ENCODE measurements at places on chromosomes 7 and 10. TPM values are rescaled to one million over a fixed set of nuclear protein-coding genes. Genes with fewer than 3 reads are reported as not detected.
A peak's percentile ranks its signal among the peaks of the same experiment; 100 is the strongest.

GRCh38 chr7:101308245-101309085 is 13.1 kb downstream of the IFT22 start:
- H3K27ac ChIP-seq, result no peak overlapping the region
- peak; percentile 83 for DNase-seq
- H3K4me1 ChIP-seq, result no peaks in the 10 kb centered on the region
- H3K36me3 ChIP-seq, result no peaks in the 10 kb centered on the region

DNA sequence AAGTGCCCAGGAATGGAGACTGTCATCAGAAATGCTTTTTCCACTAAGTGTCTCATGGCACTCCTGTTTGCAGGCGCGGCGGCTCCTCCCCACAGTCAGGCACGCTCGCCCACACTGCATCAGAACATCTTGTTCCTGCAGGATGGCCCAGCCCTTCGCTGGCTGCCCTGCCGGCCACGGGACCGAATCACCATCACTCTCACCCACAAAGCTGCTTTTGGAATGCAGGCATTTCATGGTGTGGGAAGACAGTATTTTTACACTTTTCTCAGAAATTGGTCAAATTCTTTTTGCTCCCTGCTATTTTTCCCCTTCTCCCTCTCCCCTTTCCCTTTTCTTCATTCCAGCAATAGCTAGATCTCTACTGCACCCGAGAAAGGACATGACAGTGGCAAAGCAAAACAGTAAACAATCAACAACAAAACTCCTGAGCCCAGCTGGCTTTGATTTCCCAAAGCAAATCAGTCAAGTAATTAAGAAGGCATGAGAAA is 176.1 kb upstream of the TNS3 start:
- peaks cover 2% of the 10 kb centered on the region for H3K4me1 ChIP-seq
- DNase-seq, result no peak
- no peaks in the 10 kb centered on the region for H3K27me3 ChIP-seq
- no peak overlapping the region for H3K27ac ChIP-seq
- no peaks in the 10 kb centered on the region for H3K36me3 ChIP-seq

GRCh38 chr7:82443036-82443546 is 486 bp downstream of the CACNA2D1 start:
- H3K27me3 ChIP-seq, result peaks cover 14% of the 10 kb centered on the region
- no peaks in the 10 kb centered on the region for H3K4me1 ChIP-seq
- peak overlapping the region; percentile 65 for H3K4me3 ChIP-seq
- DNase-seq, result peak; percentile 65
- no peaks in the 10 kb centered on the region for H3K36me3 ChIP-seq

Gene ADIRF
- polyA plus RNA-seq, result 193 TPM

DNA sequence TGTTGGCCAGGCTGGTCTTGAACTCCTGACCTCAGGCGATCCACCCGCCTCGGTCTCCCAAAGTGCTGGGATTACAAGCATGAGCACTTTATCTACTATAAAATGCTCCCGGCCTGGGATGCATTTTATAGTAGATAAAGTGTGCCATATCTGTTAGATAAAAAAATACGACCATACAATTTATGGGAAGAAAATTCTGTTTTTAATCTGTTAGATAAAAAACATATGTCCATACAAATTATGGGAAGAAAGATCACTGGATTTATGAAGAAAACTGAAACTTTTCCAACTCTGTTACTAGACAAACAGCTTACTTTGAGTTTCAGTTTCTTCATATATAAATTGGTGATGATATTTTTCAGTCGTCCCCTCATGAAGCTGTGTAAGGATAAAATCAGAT is 4.5 kb downstream of the TSPAN13 start:
- no peaks in the 10 kb centered on the region for H3K27me3 ChIP-seq
- no peak for DNase-seq
- H3K36me3 ChIP-seq, result no peaks in the 10 kb centered on the region
- no peaks in the 10 kb centered on the region for H3K4me1 ChIP-seq
- no peak overlapping the region for H3K4me3 ChIP-seq

DNA sequence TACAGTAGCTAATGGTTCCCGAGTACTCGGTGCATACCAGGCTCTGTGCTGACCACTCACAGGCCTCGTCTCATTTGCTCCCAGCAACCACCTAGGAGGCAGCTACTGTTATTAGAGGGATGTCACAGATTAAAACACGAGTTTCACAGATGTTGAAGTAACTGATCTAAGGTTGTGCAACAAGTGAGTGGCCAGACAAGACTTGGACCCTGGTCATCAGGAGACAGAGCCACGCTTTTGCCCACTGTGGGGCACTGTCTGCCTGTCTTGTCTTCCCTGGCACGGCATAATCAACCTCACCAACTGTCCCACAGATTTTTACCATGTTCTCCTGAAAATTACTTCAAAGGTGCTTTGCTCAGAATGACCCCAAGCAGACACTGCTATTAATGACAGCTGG is 111.6 kb upstream of the HABP2 start:
- H3K4me3 ChIP-seq, result no peak overlapping the region
- DNase-seq, result no peak
- H3K4me1 ChIP-seq, result peaks cover 3% of the 10 kb centered on the region

Gene ZNF467
- polyA plus RNA-seq, result 4.5 TPM

DNA sequence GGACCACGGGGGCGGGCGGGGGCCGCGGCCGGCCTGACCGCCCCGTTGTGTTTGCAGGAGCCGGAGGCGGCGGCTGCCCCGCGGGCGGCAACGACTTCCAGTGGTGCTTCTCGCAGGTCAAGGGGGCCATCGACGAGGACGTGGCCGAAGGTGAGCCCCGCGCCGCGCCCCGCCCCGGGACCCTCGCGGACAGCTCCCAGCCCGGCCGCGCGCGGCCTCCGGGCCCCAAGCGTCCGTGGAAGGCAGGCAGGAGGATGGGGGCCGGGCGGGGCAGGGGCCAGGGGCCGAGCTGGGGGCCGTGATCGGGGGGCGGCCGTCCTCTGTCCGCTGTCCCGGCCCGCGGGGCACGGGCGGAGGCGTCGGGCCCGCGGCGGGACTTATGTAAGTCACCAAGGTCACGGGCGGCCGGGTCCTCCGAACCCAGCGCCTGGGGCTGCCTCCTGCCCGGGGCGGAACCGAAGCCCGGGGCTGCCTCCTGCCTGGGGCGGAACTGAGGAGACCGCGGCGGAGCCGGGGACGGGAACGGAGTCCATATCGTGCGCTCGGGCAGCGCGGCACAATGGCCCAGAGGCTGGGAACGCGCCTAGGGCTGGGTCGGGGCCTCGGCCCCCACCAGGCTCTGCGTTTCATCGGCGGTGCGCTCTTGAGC is 497 bp downstream of the PPP2R2D start:
- H3K36me3 ChIP-seq, result peaks cover 11% of the 10 kb centered on the region
- peak; percentile 85 for DNase-seq

GRCh38 chr7:22317632-22318031 is 39.3 kb downstream of the RAPGEF5 start:
- no peak overlapping the region for H3K4me3 ChIP-seq
- peaks cover 6% of the 10 kb centered on the region for H3K36me3 ChIP-seq
- no peak for DNase-seq
- no peak overlapping the region for H3K27ac ChIP-seq
- H3K4me1 ChIP-seq, result peaks cover 2% of the 10 kb centered on the region

DNA sequence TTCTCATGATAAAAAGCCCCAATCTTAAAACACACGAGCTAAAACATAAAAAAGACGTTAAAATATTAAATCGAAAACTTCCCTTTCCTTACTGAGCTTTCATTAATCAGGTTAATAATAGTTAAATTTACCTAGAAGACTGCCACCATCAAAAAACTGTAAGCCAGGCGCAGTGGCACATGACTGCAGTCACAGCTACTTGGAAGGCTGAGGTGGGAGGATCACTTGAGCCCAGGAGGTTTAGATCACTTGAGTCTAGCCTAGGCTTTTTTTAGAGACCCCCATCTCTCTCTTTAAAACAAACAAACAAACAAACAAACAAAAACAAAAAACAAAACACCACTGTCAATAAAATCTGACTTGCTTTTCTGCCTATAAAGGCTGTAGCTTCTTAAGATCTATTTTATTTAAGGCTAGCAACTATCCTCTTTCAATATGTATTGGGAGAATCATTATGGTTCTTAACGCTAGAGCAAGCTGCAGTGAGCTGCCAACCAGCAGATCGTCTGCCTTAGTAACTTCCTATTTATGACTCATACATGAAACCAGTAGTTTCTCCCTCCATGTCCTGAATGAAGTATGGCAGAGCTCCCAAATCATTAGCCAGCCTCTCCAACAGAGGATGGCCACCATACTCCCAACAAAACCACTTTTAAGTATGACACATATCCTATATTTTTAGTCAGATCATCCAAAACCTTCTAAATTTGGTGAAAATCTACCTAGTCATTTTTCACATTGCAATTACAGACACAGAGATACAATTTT is 163.7 kb downstream of the SRPK2 start:
- no peak overlapping the region for H3K4me3 ChIP-seq
- H3K4me1 ChIP-seq, result no peaks in the 10 kb centered on the region
- H3K36me3 ChIP-seq, result no peaks in the 10 kb centered on the region

DNA sequence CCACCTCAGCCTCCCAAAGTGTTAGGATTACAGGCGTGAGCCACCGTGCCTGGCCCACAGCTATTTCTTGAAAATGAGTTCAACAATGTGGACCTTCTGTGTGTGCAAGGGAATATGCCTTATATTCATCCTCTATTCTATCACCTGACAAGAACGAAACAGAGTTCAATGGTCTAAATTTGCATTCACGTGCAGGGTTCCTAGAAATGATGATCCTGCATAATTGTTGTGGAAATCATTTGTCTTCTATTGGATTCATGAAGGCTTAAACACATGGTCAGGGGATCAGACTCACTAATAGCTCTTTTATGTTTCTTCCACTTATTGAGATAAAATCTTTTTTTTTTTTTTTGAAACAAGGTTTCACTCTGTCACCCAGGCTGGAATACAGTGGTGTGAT is 23.7 kb downstream of the PAPSS2 start:
- no peak for DNase-seq
- H3K27ac ChIP-seq, result no peak overlapping the region
- H3K36me3 ChIP-seq, result no peaks in the 10 kb centered on the region

DNA sequence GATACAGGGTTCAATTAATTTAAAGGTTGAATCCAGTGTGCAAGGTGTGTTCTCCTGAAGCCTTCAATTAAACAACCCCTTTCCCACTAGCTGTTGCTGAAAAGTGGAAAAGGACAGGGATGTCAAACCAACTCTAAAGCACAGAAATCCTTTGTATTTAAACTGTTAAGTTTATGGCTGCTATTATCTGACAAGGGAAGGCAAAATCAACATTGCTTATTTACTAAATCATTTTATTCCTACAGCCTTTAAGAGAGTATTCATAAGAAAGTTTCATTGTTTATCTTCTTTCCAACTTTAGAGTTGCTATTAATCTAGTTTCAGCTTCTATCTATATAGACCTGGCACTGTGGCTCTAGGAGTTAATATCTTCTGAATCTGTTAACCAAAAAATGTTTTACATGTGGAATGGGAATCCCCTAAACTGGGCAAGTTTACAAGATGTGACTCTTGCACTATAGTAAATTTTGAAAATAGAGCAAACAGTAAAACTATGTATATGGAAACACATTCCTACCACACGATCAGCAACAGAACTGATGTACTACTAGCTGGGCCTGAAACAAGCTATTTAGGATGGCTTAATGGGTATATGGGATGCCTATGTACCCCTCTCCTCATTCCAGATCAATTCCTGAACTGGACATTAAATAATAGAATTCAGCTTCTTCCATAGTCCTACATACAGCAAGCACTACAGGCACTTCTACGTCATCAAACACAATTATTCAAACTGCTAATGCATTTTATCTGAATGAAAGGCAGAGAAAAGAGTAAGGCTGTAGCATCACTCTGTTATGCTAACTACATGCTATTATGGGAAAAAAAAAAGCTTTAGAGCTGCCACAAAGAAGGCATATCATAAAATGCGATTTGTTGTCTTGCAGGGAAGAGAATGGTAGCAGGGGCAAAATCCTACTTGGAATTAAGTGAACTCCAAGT is 52.8 kb downstream of the CDK6 start:
- H3K4me1 ChIP-seq, result peaks cover 15% of the 10 kb centered on the region
- no peaks in the 10 kb centered on the region for H3K27me3 ChIP-seq
- no peaks in the 10 kb centered on the region for H3K36me3 ChIP-seq
- no peak overlapping the region for H3K27ac ChIP-seq
- no peak for DNase-seq
- no peak overlapping the region for H3K4me3 ChIP-seq

Gene TLL2
- not detected for polyA plus RNA-seq
